ENCODE measurements at places on chromosomes 6 and 20.

- no peak for DNase-seq
Measured at GRCh38 chr6:142035890-142036289, 96.8 kb upstream of the GJE1 start.

DNA sequence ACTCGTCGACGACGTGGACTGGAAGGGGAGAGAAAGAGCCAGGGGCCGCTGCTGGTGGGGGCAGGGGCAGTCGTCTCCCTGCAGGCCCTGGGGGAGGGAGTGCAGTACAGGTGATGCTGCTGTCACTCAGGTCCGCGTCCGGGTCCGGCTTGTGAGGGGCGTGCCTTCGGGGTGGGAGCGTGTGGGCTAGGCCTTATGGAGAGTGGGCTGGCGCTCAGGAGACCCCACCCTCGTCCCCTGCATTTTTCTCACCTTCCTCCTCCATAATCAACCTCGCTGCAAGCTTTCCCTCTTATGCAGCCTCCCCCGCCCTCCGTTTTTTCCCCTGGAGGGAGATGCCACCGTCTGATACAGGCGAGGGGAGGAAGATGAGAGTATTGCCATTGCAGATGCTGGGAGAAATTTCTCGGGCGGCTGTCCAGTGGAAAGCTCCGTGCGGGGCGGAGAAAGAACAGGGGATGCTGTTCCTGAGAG is 632 bp downstream of the PCMT1 start:
- peak; percentile 68 for DNase-seq

DNA sequence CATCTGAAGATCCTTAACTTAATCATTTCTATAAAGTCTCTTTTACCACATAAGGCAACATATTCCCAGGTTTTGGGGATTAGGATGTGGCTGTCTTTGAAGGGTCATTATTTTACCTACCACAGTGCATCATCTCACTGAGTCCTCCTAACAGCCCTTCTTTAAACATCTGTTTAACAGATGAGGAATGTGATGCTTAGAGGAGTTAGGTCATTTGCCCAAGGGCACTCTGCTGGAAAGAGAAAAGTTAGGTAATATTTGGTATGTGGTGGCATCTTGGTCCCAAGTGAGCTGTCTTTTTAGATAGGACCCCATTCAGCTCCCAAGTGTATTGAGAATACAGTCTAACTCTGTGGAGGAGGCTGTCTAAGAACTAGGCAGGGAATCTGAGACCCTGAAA is 11.0 kb downstream of the MMP24 start:
- DNase-seq: no peak

DNA sequence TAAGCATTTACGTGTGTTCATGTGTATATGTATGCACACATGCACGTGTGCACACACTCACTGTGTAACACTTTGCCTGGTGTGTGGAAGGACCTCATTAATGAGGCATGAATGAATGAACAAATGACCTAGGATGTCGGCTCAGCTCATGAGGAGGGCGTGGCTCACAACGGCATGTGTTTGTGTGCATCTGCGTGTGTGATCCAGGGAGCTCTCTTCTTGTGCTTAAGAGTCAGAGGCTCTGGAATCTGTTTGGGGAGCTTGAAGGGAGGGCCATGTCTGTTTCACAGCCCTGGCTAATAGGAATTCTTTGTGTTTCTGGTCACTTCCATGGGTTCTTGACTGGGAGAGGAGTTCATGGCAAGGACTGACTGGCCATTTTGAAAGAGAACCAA is 32.7 kb downstream of the TOX2 start:
- no peak for DNase-seq

Data from stimulated activated naive CD8-positive, alpha-beta T cell treated with anti-CD3 and anti-CD28 coated beads, Interleukin-15, amount 100 ng/mL, for 72 hours (primary cell).